ENCODE measurements at places on chromosomes 12 and 14.
A peak's percentile ranks its signal among the peaks of the same experiment; 100 is the strongest.

- DNase-seq: no peak
Measured at GRCh38 chr14:22407033-22407432, 182.0 kb downstream of the DAD1 start.

- DNase-seq: no peak
Measured at GRCh38 chr14:63245893-63246292, 41.6 kb downstream of the RHOJ start.

DNA sequence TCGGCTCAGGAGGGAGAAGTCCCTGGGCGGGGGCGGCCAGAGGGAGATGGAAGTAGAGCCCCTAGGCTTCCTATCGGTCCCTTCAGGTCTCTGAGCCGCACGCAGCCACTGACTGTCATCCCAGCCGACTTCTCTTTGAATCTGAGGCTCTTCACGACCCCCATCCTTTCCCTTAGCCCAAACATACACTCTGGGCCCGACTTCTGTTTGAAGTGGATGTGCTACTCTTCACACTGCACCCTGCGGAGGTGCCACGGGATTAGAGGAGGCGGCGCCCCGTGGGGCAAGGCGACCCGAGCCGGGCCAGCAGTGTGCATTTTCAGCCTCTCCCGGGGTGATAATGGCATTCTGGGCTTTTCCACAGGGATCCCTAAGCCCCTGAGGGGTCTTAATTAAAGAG, 6.0 kb upstream of the DACT1 start:
- DNase-seq: no peak

GRCh38 chr14:104342435-104343293, 204.3 kb downstream of the KIF26A start:
- no peak for DNase-seq

GRCh38 chr14:34718750-34719304, 4.4 kb upstream of the CFL2 start:
- no peak for DNase-seq

- peak; percentile 45 for DNase-seq
Measured at GRCh38 chr14:59483363-59483762, 845 bp downstream of the L3HYPDH start.

- DNase-seq: no peak
Measured at GRCh38 chr12:50845021-50845647, 2.4 kb downstream of the TMPRSS12 start.

DNA sequence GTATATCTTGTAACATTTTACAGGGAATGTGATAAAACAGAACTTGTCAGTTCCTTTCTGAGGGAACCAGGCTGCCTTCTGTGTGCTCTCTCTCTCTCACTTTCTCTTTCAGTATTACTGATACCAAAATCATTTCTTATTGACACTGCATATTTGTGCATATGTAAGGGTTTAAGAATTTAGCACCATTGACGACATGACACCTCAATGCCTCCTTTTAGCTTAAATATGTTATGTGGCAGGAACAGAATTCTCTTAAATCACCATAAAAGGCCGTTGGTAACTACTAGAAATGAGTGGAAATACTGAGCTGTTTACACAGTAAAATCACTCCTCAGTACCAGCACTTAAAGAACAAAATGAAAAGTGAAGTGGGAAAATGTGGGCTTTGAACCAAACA, 457.7 kb upstream of the SYT1 start:
- no peak for DNase-seq

DNA sequence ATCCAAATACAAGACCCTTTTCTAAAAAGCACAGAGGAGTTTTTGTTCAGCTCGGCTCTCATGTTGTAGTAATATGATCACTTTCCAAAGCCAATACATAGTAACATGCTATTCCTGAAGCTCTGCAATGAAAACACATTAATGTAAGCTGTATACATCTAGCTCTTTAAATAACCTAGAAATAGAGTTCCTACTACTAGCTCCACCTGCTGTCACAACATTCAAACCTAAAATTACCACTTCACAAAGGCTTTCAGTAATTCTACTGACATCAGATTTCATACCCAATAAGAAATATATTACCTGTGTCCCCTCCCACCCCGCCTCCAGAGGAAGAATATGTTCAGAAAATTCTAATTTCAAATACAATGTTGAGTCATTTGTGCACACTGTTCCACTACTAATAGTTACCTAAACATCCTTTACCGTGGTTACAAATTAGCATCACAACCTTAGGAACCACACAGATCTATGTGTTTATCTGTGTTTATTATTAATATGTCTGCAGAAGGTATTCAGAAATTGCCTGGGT, 17.8 kb downstream of the EFCAB11 start:
- DNase-seq: no peak

DNA sequence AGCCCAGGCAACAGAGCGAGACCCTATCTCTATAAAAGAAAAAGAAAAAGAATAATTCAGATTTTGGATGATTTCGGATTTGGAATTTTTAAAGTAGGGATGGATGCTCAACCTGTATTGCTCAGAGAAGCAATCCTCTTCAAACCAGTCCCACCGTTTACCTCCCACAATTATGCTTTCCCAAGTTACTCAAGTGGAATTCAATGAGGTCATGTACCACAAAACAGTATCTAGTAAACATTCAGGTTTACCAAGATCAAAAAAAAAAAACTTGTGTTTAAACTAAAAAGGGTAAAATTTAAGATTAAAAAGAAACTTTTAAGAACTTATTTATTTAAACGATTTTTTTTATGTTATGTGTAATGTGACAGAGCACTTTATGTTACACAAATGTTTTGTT, 2.5 kb downstream of the KDM5A start:
- no peak for DNase-seq

GRCh38 chr14:70919774-70920173, 12.5 kb downstream of the PCNX1 start:
- no peak for DNase-seq
